Endodermal cell (in vitro differentiated cells): ENCODE measurements at places on chromosomes 6 and 20.

GRCh38 chr20:4053071-4053919 is 37.9 kb upstream of the RNF24 start:
- DNase-seq, result no peak

GRCh38 chr6:108113557-108114519 is 39.3 kb upstream of the OSTM1 start:
- DNase-seq, result peak; percentile 90

GRCh38 chr6:113496166-113496565 is 361.0 kb upstream of the MARCKS start:
- DNase-seq, result no peak

GRCh38 chr20:44187054-44187771 is at the start of gene JPH2:
Gene JPH2 (minus strand): TSS chr20:44187188. CDS start chr20:44186705, 483 bp downstream.
- DNase-seq, result peak; percentile 85

DNA sequence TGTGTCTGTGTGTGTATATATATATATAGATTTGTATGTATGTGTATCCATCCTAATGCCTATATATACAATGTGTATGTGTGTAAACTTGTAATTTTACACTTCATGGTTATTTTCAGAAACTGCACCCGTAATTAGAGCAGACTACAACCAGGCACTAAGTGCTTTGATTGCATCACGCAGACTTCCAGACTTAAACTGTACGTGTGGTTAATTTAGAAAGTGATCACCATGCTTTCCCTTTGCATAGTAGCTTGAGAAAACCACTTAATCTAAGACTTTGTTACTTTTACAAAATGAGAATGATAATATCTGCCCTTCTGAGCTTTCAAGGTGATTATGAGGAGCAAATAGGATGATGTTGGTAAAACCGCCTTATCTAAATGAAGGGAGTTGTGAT is 50.1 kb upstream of the E2F3 start:
- DNase-seq, result no peak

DNA sequence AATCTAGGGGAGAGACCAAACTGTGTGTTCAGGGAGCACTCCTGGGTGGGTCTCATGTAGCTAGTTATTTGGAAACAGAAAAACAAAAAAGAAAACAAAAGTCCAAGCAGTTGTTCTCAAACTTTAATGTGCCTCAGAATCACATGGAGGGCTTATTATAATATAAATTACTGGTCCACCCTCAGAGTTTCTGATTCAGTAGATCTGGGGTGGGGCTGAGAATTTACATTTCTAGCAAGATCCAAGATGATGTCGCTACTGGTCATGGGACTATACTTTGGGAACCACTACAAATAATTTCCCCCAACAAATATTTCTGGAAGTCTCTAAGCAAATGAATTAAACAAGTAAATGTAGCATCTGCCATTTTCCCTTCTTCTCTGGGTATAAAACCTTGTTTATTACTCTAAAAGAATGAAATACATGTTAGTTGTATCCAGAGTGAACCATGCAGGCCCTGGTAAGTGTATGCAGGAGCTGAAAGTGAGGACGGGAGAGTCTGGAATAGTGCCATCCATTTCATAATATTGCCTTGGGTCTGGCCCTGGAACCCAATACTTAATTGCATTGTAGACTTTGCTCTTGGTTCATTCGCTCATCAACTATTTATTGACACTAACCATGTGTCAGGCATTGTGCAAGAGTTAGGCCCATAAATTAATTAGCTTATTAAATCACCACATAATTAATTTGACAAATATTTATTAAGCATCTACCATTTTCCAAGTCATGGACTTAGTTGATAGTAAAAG is 490.8 kb downstream of the EPM2A start:
- DNase-seq, result no peak

- no peak for DNase-seq
These were observed 37.8 kb upstream of the IGF2R start for GRCh38 chr6:159931112-159931511.

GRCh38 chr20:10875653-10876052 is 201.9 kb upstream of the JAG1 start:
- DNase-seq, result no peak

DNA sequence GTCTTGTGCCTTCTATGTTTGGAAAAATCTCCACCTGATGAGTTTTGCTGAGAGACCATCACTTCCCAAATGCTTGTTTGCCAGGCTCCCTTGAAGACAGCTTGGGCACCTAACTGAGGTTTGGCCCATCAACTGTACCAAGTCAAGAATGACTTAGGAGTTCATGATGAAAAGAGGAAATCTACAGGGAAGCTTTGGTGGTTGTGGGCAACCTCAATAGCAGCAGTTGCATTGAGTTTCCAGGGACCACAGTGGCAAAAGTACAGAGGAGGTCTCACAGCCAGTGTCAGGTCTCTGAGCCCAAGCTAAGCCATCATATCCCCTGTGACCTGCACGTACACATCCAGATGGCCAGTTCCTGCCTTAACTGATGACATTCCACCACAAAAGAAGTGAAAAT is 49.7 kb upstream of the PHACTR1 start:
- DNase-seq, result no peak

DNA sequence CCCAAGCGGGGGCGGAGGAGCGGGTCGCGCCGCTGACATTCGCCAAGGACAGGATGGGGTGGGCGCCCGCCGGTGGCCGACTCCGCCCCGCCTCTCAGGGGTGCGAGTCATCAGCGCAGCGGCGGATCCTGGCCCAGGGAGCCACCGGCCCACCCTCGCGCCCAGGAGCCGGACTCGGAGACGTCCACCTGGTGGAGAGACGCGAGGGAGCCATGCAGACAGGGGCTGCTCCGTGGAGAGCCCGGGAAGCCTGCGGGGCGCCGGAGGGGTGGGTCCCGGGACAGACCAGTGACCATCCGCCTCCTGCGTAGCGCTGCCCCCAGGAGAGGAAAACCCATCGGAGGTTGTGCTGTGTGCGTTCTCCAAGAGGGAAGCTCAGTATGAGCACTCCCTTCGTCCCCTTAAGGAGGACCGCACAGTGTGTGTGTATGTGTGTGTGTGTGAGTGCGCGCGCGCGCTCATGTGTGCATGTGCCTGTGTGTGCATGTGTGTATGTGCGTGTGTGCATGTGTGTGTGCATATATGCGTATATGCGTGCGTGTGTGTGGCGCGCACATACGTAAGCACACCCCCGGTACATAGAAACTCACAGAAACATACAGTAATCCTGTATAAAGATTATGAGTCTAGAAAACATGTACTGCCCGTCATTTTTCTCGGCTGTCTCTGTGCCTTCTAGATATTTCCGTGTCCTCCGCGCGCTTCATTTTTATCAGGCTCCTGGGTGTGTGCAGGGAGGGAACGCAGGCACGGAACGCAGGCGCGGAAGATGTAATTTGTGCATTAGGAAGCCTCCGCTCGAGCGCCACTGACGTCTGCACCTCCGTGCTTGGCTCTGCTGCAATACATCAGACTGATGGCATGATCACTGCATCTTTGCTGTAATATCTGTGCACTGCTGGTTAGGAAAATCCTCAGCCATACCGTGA is 158.9 kb downstream of the TBXT start:
- DNase-seq, result peak; percentile 78

- DNase-seq, result no peak
These were observed 4.3 kb downstream of the CRIP3 start for GRCh38 chr6:43304361-43304760.

GRCh38 chr6:105489216-105489530 is 86.3 kb upstream of the PREP start:
- DNase-seq, result no peak

DNA sequence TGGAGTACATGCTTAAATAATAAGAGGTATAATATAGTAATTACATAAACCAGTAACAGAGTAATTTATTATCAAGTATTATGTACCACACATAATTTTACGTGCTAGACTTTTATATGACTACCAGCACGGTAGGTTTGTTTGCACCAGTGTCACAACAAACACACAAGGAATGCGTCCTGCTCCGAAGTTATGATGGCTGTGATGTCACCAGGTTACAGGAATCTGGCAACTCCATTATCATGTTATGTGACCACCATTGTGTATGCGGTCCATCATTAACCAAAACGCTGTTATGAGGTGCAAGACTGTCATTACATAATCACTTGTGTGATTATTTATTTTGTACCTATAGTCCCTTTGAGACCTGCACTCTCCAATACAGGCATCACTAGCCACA is 235.2 kb upstream of the PMEPA1 start:
- no peak for DNase-seq

DNA sequence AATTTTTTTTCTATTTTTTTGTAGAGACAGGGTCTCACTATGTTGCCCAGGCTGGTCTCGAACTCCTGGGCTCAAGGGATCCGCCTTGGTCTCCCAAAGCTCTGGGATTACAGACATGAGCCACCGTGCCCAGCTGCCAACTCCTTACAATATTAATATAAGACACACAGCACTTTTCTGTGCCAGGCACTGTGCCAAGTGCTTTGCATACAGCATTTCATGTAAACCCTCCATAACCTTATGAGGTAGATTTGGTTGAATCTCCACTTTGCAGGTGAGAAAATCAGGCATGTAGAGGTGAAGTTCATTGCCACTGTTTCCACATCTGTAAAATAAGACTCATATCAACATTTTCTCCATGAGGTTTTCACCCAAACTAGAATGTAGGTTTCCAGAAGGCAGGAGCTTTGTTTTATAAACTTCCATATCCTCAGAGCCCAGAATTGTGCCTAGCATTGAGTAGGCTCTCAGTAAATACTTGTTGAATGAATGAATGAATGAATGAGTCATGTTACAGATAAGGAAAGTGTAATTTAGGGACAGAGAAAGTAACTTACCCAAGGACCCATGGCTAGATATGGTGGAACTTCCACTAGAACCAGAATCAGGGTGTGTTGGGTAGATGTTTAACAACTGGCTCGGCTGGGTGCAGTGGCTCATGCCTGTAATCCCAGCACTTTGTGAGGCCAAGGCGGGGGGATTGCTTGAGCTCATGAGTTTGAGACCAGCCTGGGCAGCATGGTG is 3.0 kb upstream of the CTNNBL1 start:
- DNase-seq, result no peak

DNA sequence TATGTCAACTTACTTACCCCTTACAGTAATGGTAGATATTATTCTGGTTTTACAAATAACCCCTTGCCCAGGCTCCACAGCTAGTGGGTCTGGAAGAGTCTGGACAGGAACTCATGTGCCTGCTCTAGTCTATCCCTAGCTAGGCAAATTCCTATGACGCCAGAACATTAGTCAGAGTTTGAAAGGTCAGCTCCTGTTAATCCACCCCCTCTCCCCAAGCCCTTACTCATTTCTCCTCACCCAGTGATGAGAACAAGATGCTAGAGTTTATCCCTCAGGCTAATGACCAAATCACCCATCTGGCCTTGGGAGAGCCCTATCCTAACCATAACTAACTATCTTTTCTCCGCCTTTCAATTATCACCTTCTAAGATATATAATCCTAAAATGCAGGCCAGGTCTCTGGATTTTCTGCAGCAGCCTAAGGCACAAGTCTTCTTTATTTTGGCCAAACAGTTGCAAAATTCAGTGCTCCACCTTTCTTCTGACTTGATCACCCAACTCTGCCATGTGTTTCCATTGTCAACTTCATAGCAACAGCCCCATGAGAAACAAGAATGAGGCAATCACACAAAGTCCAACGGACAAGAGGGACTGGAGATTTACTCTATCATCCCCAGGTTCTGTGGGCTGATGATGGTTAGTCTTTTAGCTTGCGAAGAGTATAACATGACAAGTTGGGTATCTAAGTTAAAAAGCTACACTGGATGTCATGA is 113.3 kb downstream of the TASP1 start:
- DNase-seq, result no peak

- no peak for DNase-seq
These were observed 250.1 kb downstream of the ATXN1 start for GRCh38 chr6:16511040-16511660.

GRCh38 chr20:21534453-21534852 is 20.6 kb upstream of the NKX2-2 start:
- no peak for DNase-seq

GRCh38 chr6:137933696-137934095 is 66.6 kb downstream of the TNFAIP3 start:
- DNase-seq, result no peak

GRCh38 chr20:38217791-38218565 is 42.6 kb downstream of the KIAA1755 start:
- DNase-seq, result peak; percentile 86

- DNase-seq, result no peak
These were observed 16.1 kb downstream of the FBXO30 start for GRCh38 chr6:145798530-145798929.

DNA sequence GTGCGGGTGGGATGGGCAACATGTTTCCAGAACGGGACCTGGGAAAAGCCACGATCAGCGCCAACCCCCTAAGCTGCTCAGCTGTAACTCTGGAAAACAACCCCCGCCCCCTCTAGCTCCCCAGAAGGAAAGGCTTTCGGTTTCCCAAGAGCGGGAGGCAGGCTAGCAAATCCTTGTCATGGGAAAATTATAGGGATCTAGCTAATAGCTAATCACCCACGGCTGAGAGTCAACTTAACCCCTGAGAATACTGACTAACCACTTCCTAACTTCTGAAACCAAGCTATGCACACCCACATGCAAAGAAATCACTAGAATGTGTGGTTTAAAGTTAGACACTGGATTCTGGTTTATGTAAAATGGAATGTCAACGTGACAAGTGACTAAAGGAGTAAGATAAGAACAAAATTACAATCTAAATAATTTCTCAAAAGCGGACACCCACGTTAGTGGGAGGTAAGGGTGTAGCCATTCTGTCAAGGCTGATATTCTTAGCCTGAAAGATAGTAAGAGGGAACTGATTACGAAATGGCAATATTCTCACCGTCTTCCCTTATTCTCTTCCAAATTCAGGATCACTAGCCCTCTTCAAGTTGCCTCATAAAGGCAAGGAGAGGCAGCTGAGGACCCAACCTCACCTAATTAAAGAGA is 20.1 kb downstream of the JAG1 start:
- DNase-seq, result no peak

GRCh38 chr6:137332637-137333280 is 113.6 kb upstream of the IFNGR1 start:
- no peak for DNase-seq

- DNase-seq, result no peak
These were observed 135.0 kb downstream of the EPM2A start for GRCh38 chr6:145600299-145600698.

- no peak for DNase-seq
These were observed 10.1 kb upstream of the CALHM6 start for GRCh38 chr6:116450769-116451740.

- no peak for DNase-seq
These were observed 15.9 kb downstream of the CPNE1 start for GRCh38 chr20:35648836-35649235.

- no peak for DNase-seq
These were observed 697.8 kb downstream of the KIF16B start for GRCh38 chr20:15875446-15875845.
